ENCODE measurements at places on chromosomes 3 and 15.
A peak's percentile ranks its signal among the peaks of the same experiment; 100 is the strongest.

- DNase-seq: peak; percentile 31
These were observed 67.9 kb upstream of the AKAP13 start for GRCh38 chr15:85312486-85312885.

DNA sequence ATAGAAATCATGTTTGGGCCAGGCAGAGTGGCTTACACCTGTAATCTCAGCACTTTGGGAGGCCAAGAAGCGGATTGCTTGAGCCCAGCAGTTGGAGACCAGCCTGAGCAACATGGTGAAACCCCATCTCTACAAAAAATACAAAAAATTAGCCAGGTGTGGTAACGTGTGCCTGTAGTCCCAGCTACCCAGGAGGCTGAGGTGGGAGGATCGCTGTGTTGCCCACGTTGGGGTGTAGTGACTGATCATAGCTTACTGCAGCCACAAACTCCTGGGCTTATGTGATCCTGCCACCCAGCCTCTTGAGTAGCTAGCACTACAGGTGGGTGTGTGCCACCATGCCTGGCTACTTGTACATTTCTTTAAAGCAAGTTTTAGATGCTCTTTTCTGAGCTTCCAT, 114.3 kb downstream of the WDR76 start:
- no peak for DNase-seq

DNA sequence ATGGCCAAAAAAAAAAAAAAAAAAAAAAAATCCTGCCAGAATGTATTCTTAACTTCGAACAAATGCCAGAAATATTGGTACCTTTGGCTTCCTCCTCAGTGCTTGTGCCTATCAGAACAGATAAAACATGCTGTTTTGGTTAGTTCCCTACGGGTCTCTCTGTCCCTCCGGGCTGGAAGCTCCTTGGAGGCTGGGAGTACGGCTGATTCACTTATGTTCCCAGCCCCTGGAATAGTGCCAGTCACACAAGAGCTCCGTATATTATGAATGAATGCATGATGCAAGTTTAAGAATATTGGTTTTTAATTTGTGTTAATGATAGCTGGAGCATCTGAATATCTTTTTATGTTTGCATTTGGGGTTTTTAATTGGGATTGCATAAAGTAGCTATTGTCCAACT, 44.0 kb downstream of the NR2F2 start:
- no peak for DNase-seq

- DNase-seq: no peak
These were observed 50.9 kb upstream of the ZDHHC23 start for GRCh38 chr3:113896930-113897329.

- no peak for DNase-seq
These were observed 71.0 kb upstream of the ZBED2 start for GRCh38 chr3:111666041-111666735.

- DNase-seq: no peak
These were observed 45.5 kb downstream of the CPNE4 start for GRCh38 chr3:131989318-131989717.

DNA sequence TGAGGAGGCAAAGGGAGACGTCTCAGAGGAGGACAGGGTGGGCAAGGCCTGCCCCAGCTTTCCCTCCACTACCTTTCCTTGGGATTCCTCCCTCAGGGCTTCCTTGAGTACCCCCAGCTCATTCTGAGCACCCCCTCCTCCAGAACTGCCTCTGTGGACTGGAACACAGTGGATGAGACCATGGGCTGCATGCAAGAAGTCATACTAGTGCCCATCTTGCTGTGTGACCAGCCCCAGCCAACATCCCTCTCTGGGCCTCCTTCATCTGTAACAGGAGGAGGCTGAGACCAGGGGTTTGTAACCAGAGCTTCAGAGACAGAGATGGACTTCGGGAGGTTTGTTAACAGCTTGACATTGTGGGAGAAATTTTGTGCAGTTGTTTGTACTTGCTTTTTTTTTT, 25.6 kb downstream of the FEM1B start:
- no peak for DNase-seq

DNA sequence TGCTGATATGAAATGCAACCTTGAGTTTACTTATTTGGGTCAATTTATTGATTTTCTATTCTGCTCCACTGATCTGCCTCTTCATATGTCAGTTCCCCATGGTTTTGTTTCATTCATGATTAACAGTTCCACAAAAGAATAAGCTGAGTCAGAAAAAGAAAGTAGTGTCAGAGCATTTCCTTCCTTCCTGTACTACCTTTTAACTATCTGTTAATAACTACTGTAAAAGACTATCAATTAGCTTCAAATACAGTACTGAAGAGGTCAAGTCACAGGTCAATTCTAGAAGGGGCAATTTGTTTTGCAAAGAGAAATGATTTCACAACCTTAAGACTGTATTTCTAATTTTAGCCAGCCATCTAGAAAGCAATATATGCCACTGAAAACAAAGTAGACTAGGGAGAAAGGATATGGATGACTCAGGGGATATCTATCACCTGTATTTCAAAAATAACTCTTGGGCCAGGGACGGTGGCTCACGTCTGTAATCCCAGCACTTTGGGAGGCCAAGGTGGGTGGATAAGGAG, 129.5 kb downstream of the TFDP2 start:
- DNase-seq: peak; percentile 26

DNA sequence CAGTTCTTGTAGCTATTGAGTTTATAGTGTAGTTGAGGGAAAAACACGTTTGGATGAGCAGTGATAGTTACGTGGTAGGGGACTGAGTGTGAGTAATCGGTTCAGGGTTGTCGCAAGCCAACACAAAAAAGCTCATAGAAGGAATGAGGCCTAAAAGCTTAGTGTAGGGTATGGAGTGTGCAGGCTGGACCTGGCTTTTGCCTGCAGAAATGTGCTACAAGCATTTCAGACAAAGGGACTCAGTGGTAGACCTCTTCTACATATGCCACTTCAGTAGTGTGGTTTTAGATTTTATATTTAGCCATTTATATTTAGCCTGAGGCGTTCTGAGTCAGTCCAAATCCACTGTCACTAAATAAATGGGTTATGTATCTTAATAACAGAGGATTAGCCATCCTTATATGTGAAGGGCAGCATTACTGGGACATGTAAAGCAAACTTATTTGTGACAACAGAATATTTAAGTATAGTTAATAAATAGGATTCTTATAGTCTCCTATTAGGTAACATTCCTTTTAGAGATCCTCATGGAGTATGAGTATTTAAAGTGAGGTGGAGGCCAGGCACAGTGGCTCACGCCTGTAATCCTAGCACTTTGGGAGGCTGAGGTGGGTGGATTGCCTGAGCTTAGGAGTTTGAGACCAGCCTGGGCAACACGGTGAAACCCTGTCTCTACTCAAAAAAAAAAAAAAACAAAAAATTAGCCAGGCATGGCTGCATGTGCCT, 21.8 kb downstream of the ATP2C1 start:
- no peak for DNase-seq

GRCh38 chr3:186514296-186515002, 29.7 kb downstream of the CRYGS start:
- DNase-seq: no peak

GRCh38 chr15:78751602-78751979, 59.7 kb downstream of the ADAMTS7 start:
- no peak for DNase-seq

GRCh38 chr3:153706706-153707105, 414.5 kb upstream of the ARHGEF26 start:
- DNase-seq: no peak

DNA sequence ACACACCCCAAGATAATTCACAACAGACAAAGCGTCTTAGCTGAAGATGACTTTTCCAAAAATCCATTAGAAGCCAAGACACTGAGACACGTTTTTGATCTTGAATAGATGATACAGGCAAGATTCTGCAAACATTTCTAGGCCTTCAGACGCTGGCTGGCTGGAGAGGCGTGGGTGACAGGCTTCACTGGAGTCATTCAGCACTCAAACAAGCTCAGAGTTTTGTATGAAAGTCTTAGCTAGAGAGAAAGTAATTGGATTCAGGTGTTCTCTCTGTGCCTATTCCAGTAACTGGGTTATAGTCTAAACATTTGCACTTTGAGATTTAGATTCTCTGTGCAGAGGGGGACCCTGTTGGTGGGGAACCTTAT, 147.7 kb upstream of the BHLHE40 start:
- no peak for DNase-seq

GRCh38 chr15:47691882-47692281, 25.4 kb upstream of the SEMA6D start:
- no peak for DNase-seq

DNA sequence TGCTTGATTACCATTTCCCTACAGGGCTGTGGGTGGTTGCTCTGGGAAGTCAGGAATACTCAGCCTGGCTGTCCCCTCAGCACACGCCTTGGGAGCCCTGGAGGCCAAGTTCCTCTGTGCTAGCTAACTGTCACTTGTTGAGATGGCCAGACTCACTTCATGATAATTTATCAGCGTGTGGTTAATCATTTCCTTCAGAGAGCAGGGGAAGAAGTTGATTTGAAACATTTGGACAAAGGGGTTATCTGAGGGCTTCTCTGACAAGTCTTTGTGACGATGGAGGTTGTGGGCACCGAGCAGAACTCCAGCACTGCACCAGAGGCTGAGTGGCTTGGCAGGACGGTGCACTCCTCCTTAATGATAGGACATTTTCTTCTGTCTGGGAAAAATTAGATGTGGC, 61.9 kb downstream of the WHAMM start:
- DNase-seq: no peak

- DNase-seq: no peak
These were observed 1139.0 kb downstream of the ROBO2 start for GRCh38 chr3:78178740-78179363.

GRCh38 chr3:141644931-141645330, 93.2 kb upstream of the RNF7 start:
- peak; percentile 58 for DNase-seq

DNA sequence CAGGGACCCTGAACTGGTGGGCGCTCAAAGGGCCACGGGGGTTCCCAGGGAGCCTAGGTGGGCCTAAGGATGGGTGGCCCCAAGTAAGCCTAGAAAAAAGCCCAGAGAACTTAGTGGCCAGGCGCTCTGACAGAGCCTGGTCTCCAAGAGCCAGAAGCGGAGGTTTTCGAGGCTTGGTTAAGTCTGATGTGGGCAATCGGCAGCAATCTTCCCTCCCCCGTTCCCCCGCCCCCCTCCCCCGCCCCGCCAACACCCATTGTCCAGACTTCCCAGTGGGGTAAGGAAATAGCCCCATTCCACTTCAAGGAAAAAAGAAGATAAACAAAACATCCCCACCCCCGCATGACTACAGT, 6.7 kb downstream of the EOMES start:
- DNase-seq: no peak

DNA sequence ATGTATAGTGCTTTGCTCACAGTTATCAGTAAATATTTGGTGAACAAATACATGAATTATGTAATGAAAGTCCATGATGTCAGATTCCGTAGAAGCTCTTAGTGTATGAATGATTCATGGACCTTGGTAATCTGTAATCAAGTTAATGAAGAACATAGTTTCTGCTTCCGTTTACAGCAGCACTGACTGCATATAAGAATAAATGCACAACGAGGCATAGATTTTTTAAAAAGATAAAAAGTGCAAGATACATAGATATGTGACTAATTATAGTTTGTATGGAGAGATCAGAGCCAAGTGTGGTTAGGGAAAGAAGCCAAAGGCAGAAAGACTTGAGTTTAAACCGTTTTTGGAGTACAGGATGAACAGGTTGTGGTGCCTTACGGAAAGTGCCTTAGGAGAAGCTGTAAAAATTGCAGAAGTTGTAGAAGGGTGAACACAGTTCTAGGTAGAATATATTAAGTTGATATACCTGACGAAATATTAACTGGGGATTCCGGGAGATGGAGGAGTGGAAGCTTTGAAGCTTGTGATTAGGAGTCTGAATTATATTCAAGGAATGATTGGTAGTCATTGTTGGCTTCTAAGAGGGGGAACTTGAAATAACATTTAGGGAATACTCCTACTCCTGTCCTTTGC, 293.1 kb downstream of the NLGN1 start:
- DNase-seq: no peak

DNA sequence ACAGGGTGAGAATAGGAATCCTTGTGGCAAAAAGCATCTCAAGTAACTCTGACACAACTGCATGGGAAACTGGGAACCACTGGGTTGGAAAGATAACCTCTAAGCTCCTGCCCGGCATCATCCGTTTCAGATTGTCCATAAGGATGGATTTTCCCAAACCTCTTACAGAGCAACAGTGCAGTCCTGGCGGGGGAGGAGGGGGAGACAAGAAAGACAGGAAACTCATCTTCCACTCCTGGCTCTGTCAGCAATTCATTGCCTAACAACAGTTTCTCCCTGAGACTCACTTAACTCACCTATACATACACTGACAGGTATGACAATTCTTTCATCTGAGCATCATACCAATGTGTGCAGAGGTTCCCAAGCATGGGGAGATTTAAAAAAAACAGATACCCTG, 279.0 kb downstream of the RPLP1 start:
- no peak for DNase-seq

DNA sequence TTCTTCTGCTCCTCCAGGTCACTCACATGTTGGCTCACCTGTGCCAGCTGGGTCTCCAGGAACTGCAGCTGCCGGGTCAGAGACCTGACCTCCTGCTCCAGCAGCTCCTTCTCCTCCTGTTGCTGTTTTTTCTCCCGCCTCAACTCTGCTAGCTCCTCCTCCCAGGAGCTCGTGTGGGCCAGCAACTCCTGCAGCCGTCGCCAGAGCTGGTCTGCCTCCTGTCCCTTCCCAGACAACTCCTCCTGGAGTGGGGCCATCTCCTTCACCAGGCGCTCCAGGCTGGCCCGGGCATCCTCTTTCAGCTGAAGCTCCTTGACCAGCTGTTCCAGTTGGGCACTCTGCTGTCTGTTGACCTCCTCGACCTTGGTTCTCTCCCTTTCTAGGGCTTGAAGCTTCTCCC, 24.5 kb downstream of the CXCR6 start:
- DNase-seq: no peak

GRCh38 chr3:128369121-128369703, 97.5 kb downstream of the DNAJB8 start:
- DNase-seq: no peak

- no peak for DNase-seq
These were observed 172.5 kb downstream of the NTRK3 start for GRCh38 chr15:88083811-88084760.

DNA sequence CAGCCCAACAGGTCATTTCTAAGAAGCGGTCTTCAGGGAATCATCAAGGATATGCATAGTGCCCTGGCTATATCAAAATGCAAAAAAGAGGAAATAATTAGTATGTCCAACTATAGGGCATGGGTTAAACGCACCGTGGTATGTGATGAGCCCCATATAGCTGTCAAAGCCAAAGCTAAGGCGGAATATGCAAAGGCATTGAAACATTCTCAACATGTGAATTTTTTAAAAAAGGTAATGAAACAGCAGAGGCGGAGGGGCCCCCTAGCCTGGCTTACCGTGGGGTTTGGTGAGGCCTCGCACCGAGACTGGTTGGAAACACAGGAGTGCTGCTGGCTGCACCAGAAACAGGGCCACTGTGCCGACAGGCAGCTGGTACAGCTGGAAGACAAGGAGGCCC, 23.2 kb downstream of the PLXND1 start:
- no peak for DNase-seq

Data from GM19239 (cell line).